ENCODE measurements at places on chromosomes 11 and 22. TPM values are rescaled to one million over a fixed set of nuclear protein-coding genes. Genes with fewer than 3 reads are reported as not detected.

- no peak for DNase-seq
Observed at GRCh38 chr22:17965538-17966402, 58.6 kb downstream of the MICAL3 start.

Gene POTEH
- total RNA-seq: not detected

- DNase-seq: peak; percentile 10
Observed at GRCh38 chr11:114280696-114281095, 15.5 kb upstream of the NNMT start.

Gene CALCA
- 1.3 TPM for total RNA-seq

Gene CNTN5
- total RNA-seq: not detected

GRCh38 chr11:106969644-106970355, 48.5 kb downstream of the GUCY1A2 start:
- no peak for DNase-seq

Measured in left lung (tissue), 14 donors.